ENCODE measurements at places on chromosomes 12 and 14.
A peak's percentile ranks its signal among the peaks of the same experiment; 100 is the strongest.

- H3K36me3 ChIP-seq, result peaks cover 15% of the 10 kb centered on the region
- no peaks in the 10 kb centered on the region for H3K27me3 ChIP-seq
- peaks cover 9% of the 10 kb centered on the region for H3K4me1 ChIP-seq
- DNase-seq, result peak; percentile 82
- H3K4me3 ChIP-seq, result no peak overlapping the region
These were observed 34.0 kb downstream of the CIT start for GRCh38 chr12:119843100-119843499.

- no peaks in the 10 kb centered on the region for H3K36me3 ChIP-seq
- H3K27ac ChIP-seq, result no peak overlapping the region
- H3K4me1 ChIP-seq, result no peaks in the 10 kb centered on the region
These were observed 87.1 kb downstream of the ALG10 start for GRCh38 chr12:34109390-34109789.

DNA sequence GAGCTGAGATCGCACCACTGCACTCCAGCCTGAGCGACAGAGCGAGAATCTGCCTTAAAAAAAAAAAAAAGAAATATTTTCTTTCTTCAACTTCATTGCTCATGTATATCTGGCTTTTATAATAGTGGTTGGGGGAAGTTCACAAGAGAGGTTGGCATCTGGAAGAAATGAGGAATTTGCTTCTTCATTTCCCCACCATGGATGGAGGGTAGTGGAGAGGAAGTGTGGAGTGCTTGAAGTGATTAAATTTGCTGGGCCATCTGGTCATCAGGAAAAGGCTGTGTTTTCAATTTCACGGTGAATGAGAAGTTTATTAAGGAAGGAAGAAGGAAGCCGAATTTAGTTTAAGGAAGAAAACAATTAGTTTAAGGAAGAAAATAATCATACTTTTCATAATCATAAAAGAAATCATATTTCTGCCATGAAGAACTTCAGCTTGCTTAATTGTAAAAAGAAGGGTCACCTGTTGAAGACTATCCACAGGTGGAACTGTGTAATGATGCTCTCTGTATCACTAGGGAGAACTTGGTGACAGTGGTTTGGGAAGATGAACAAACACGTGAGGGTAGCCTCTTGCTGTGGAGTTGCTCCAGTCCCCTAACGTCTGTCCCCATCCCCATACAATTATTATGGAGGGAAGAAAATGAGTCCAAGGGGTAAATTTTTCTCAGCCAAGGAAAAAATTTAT lies 197.3 kb upstream of the ARHGAP5 start:
- H3K27ac ChIP-seq, result no peak overlapping the region
- no peaks in the 10 kb centered on the region for H3K27me3 ChIP-seq
- no peaks in the 10 kb centered on the region for H3K36me3 ChIP-seq
- H3K4me1 ChIP-seq, result peaks cover 20% of the 10 kb centered on the region
- no peak for DNase-seq

DNA sequence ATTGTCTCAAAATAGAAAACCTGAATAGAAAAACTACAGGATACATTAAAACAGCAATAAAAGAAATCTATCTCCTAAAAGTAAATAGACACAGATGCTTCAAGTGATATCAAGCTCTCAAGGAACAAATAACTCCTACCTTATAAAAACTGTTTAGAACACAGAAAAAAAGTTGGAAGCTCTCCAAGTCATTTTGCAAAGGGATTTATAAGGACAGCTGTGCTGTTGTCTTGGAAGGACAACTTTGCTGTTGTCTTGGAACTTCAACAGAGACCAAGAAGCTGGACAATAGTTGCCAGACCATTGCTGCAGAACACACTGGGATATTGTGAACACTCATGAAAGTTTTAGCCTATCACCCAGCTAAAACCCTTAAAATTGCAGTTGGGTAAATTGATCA lies 780.7 kb downstream of the FLRT2 start:
- H3K27ac ChIP-seq, result no peak overlapping the region
- no peaks in the 10 kb centered on the region for H3K27me3 ChIP-seq
- no peak overlapping the region for H3K4me3 ChIP-seq
- no peaks in the 10 kb centered on the region for H3K4me1 ChIP-seq

- H3K27ac ChIP-seq, result no peak overlapping the region
- peaks cover 8% of the 10 kb centered on the region for H3K36me3 ChIP-seq
- DNase-seq, result no peak
- peaks cover 23% of the 10 kb centered on the region for H3K27me3 ChIP-seq
These were observed 12.4 kb upstream of the GPR132 start for GRCh38 chr14:105077649-105077995.

- peaks cover 39% of the 10 kb centered on the region for H3K4me1 ChIP-seq
- peak overlapping the region; percentile 86 for H3K27ac ChIP-seq
- DNase-seq, result no peak
- peak overlapping the region; percentile 89 for H3K4me3 ChIP-seq
These were observed 390 bp downstream of the JKAMP start for GRCh38 chr14:59484639-59485175.

GRCh38 chr14:104596451-104596918 lies 8.1 kb downstream of the TMEM179 start:
- peaks cover 48% of the 10 kb centered on the region for H3K27me3 ChIP-seq
- H3K4me3 ChIP-seq, result no peak overlapping the region
- no peaks in the 10 kb centered on the region for H3K36me3 ChIP-seq

GRCh38 chr12:112514926-112515642 lies 96.3 kb downstream of the PTPN11 start:
- no peak overlapping the region for H3K27ac ChIP-seq
- H3K36me3 ChIP-seq, result peaks cover 11% of the 10 kb centered on the region
- H3K4me1 ChIP-seq, result no peaks in the 10 kb centered on the region
- no peak overlapping the region for H3K4me3 ChIP-seq
- H3K27me3 ChIP-seq, result no peaks in the 10 kb centered on the region

DNA sequence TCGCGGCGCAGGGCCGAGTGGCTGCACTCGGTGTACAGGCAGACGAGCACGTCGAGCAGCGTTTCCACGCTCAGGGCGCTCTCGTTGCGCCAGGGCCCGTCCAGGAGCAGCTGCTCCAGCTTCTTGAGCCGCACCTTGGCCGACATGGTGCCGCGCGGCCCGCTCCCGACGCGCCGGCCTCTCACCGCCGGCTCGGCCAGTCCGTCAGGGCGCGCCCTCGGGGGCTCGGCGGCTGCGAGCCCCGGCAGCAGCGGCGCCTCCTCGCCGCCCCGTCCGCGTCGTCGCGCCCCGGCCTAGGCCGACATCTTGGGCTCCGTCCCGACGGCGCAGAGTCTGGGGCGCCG lies 349 bp downstream of the CDC42BPB start:
- peak overlapping the region; percentile 78 for H3K27ac ChIP-seq
- H3K4me3 ChIP-seq, result peak overlapping the region; percentile 81
- no peaks in the 10 kb centered on the region for H3K36me3 ChIP-seq
- H3K4me1 ChIP-seq, result peaks cover 18% of the 10 kb centered on the region

DNA sequence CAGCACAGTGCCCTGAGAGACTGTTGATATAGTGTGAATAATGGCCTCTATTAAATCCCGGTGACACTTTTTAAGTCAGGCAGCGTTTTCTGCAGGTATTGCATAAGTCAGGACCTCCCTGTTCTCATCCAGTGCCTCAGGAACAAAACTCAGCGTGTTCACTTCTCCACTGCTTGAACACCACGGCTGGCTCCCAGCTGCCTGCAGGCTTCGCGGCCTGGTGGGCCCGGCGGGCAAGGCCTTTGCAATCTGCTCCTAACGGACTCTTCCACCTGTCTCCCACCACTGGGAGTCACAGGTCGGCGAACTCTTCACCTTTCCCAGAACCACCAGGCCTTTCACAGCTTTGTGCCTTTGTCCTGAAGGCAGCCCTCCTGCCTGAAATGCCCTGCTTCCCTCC lies 18.7 kb downstream of the RFX4 start:
- no peaks in the 10 kb centered on the region for H3K4me1 ChIP-seq
- peaks cover 11% of the 10 kb centered on the region for H3K27me3 ChIP-seq
- no peak for DNase-seq

DNA sequence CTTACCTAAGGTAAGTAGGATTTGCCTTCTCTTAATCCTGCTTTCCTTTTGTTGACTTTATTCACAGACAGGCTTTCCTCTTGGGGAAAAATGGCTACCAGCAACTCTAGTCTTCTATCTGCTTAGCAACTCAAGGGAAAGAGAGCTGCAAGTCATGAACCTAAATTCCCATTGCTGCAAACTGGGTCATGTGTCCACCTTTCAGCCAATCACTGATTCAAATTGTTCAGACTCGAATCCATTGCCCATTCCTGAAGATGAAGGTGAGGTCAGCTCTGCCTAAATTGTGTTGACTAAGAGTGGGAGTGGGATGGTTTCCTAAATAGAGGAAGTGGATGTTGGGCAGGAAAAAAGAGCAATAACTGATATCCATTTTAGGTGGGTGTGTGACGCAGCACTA lies 7.7 kb downstream of the FBXW8 start:
- no peak overlapping the region for H3K4me3 ChIP-seq
- H3K36me3 ChIP-seq, result peaks cover 20% of the 10 kb centered on the region
- H3K4me1 ChIP-seq, result peaks cover 32% of the 10 kb centered on the region
- no peak overlapping the region for H3K27ac ChIP-seq
- no peak for DNase-seq

- no peak overlapping the region for H3K4me3 ChIP-seq
- no peak for DNase-seq
- H3K27ac ChIP-seq, result no peak overlapping the region
- peaks cover 8% of the 10 kb centered on the region for H3K4me1 ChIP-seq
- H3K36me3 ChIP-seq, result no peaks in the 10 kb centered on the region
These were observed 23.2 kb upstream of the PARP11 start for GRCh38 chr12:3896356-3896755.

- H3K36me3 ChIP-seq, result no peaks in the 10 kb centered on the region
- H3K4me1 ChIP-seq, result peaks cover 12% of the 10 kb centered on the region
- no peaks in the 10 kb centered on the region for H3K27me3 ChIP-seq
These were observed 197.0 kb upstream of the PRICKLE1 start for GRCh38 chr12:42786400-42787148.

DNA sequence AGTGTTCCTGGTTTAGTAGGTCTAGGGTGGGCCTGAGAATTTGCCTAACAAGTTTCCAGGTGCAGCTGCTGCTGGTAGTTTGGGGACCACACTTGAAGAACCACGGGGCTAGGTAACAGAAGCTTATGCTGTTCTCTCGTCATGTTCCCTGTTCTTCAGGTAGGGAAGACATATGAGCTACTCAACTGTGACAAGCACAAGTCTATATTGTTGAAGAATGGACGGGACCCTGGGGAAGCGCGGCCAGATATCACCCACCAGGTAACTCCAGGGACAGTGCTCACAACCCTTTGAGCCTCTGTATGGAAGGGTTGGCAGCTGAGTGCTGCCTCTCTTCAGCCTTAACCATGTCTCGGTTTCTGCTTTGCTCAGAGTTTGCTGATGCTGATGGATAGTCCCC lies 3.5 kb downstream of the EMG1 start:
- DNase-seq, result no peak
- H3K4me1 ChIP-seq, result peaks cover 19% of the 10 kb centered on the region
- no peaks in the 10 kb centered on the region for H3K27me3 ChIP-seq
- H3K27ac ChIP-seq, result no peak overlapping the region

DNA sequence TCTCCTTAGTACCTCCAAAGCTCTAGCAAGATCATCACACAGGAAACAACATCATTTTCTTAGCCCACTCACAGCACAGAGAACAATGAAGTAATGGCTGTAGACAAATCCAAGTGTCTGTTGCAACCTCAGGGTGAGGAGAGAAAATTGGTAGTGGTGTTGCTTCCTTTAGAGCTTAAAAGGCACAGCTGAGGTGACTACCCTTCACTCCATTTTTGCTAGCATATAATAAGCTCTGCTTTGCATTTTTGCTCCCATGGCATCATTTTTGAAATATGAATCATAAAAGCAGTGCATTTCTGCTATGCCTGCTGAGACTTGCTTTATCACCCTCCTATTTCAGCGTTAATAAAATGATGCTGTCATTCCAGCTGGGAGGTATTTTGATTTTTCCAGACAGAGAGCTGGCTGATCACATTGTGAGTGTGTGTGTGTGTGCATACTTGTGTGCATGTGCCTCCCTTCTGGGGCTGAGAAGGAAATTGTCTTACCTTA lies 18.5 kb upstream of the PCNX1 start:
- H3K4me3 ChIP-seq, result no peak overlapping the region
- no peaks in the 10 kb centered on the region for H3K27me3 ChIP-seq
- H3K27ac ChIP-seq, result peak overlapping the region; percentile 42
- H3K4me1 ChIP-seq, result peaks cover 32% of the 10 kb centered on the region
- peak; percentile 43 for DNase-seq

- H3K27me3 ChIP-seq, result peaks cover 25% of the 10 kb centered on the region
- DNase-seq, result no peak
- H3K27ac ChIP-seq, result no peak overlapping the region
- no peaks in the 10 kb centered on the region for H3K36me3 ChIP-seq
- no peaks in the 10 kb centered on the region for H3K4me1 ChIP-seq
These were observed 22.5 kb upstream of the PDE3A start for GRCh38 chr12:20345866-20346265.

DNA sequence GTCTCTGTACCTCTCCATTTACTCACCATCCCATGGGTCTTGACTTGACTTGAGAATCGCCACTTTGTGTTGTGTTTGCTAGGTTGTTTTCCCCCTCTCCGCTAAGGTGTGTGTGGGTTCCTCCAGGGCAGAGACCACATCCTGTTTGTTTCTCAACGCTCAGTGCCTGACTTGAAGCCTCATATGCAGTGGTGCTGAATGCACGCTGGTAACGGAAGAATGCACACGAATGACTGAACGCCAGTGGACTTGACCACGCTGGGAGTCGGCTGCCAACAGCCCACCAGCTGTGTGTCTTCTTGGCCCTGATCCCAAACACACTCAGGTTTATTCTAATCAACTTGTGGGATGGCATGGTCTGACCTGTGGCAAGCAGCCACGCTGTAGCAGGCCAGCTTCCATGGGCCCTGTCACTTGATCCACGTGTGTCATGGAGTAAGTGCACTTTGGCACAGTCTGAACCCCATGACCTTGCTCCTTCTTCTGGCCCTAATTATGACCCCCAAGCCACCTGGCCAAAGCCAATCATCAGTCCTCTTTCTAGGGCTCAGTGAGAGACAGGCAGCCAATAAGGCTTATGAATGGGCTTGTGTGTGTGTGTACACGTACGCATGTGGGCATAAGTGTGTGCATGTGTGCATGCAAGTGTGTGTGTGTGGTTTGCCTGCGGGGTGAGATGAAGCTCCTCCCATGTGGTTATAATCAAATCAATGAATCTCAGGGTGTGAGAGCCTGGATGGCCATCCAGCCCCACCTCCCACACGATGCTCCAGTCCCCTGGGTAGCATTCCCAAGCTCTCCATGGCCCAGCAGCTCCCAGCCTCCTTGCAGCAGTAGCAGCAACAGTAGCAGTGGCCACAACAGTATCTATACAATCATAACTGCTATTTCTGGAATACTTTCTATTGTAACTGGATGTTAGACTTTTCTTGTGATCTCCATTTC lies 6.4 kb upstream of the TC2N start:
- H3K27me3 ChIP-seq, result no peaks in the 10 kb centered on the region
- H3K36me3 ChIP-seq, result no peaks in the 10 kb centered on the region
- DNase-seq, result peak; percentile 80
- H3K27ac ChIP-seq, result no peak overlapping the region

DNA sequence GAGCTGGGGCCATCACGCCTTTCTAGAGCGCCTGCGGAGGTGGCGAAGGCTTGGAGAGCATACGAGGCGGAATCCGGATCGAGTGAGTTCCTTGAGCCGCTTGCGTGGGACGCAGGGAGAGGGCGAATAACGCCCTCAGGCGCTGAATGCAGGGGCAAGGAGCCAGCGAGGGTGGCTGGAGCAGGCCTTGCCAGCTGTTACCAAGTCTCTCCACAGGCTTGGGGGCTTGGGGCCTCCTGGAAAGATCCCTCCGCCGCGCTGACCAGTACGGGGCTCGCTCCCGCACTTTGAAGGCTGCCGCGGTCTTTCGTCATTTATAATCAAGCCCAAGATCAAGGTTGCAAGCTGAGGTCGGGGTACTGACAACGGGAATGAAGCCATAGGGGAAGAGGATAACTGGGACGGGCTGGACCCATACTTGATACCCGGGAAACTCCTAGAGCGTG lies 1.2 kb downstream of the FLRT2 start:
- H3K27ac ChIP-seq, result peak overlapping the region; percentile 69
- no peaks in the 10 kb centered on the region for H3K27me3 ChIP-seq
- H3K4me3 ChIP-seq, result peak overlapping the region; percentile 86
- H3K36me3 ChIP-seq, result no peaks in the 10 kb centered on the region
- peak; percentile 85 for DNase-seq
